Osteocyte (in vitro differentiated cells): ENCODE measurements at places on chromosomes 11 and 22. TPM values are rescaled to one million over a fixed set of nuclear protein-coding genes. Genes with fewer than 3 reads are reported as not detected.

GRCh38 chr11:72358466-72359405 is 75.6 kb downstream of the CLPB start:
- no peak for DNase-seq

Gene CASP5
- not detected in 2 replicates for total RNA-seq

GRCh38 chr22:41913842-41914534 is 886 bp downstream of the SHISA8 start:
- DNase-seq: no peak

GRCh38 chr22:25137577-25138525 is 61.8 kb upstream of the CRYBB3 start:
- DNase-seq: no peak

GRCh38 chr11:57358991-57359390 is 20.8 kb downstream of the P2RX3 start:
- DNase-seq: no peak

DNA sequence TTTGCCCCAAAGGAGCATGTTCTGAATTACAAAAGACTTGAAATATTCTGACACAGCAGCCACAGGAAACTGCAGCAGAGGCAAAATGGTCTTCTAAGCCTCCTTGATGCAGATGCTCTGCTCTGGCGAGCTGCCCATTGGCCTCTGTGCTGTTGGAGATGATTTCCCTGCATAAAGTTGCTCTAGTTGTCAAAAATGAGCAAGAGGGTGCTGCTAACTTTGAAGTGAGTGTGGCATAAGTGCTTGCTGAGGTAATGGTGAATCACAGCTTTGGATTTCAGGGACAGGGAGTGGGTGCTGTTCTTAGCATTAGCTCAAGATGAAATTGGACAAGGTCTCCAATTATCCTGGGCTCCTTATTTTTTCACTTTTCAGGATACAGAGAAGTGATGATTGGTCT is 435.4 kb downstream of the TMEM135 start:
- no peak for DNase-seq

Gene MMP11
- 72.5 and 76.5 TPM in 2 replicates for total RNA-seq

DNA sequence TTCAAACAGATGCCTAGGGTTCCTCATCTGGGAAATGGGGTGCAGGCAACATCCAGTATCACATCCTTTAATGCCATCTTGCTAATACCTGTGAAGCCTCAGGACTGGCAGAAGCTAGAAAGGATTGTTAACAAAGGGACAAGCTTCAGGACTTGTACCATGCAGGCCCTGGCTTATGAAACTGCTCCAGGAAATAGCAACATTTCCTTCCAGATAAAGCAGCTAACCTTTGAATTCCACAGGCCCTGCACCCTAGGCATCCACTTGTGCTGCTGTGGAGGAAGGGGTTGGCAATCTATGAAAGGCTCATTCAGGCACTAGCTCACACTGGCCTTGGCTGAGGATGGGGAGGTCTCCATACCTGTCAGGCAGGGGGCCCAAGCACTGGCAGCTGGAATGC is 87.2 kb downstream of the BTBD10 start:
- no peak for DNase-seq

Gene KIAA1671
- 8.3 and 10.0 TPM in 2 replicates for total RNA-seq

- DNase-seq: no peak
These were observed 27.3 kb downstream of the MRTFA start for GRCh38 chr22:40609216-40609615.

Gene SOX10
- total RNA-seq: not detected in 2 replicates
